ENCODE measurements at places on chromosomes 6 and 20. TPM values are rescaled to one million over a fixed set of nuclear protein-coding genes. Genes with fewer than 3 reads are reported as not detected.

SLC26A8 gene
- not detected for total RNA-seq

DNAH8 gene
- total RNA-seq, result under 0.01 TPM

PROKR2 gene
- not detected for total RNA-seq

RBM24 gene
- total RNA-seq, result 3.3 TPM

NR2E1 gene
- not detected for total RNA-seq

EMILIN3 gene
- total RNA-seq, result not detected

CCN6 gene
- total RNA-seq, result not detected

SFT2D1 gene
- total RNA-seq, result 29.4 TPM

GTPBP2 gene
- 34.1 TPM for total RNA-seq

ZC3H12D gene
- total RNA-seq, result under 0.01 TPM

SNPH gene
- total RNA-seq, result 7.6 TPM

RUNX2 gene
- not detected for total RNA-seq

PCSK2 gene
- total RNA-seq, result not detected

ACOT13 gene
- total RNA-seq, result 6.8 TPM

FAM184A gene
- 0.18 TPM for total RNA-seq

CLPSL2 gene
- total RNA-seq, result not detected

DLK2 gene
- total RNA-seq, result 0.09 TPM

SLC22A2 gene
- not detected for total RNA-seq

FHL5 gene
- not detected for total RNA-seq

PLCB4 gene
- 1.8 TPM for total RNA-seq

ZNF391 gene
- 0.66 TPM for total RNA-seq

POLR1C gene
- total RNA-seq, result 42.1 TPM

HSPA1B gene
- 84.7 TPM for total RNA-seq

NCOA5 gene
- total RNA-seq, result 12.1 TPM

HTR1E gene
- total RNA-seq, result not detected

HAO1 gene
- total RNA-seq, result not detected

SLC17A1 gene
- total RNA-seq, result not detected

DCBLD1 gene
- 37.7 TPM for total RNA-seq

MPIG6B gene
- total RNA-seq, result not detected

IFT52 gene
- 31.3 TPM for total RNA-seq

LINC00237 gene
- not detected for total RNA-seq

RARS2 gene
- total RNA-seq, result 32.7 TPM

CRIP3 gene
- total RNA-seq, result not detected

C20orf141 gene
- not detected for total RNA-seq

PDYN gene
- total RNA-seq, result not detected

BTN1A1 gene
- not detected for total RNA-seq

ZC2HC1B gene
- total RNA-seq, result not detected

RTEL1 gene
- total RNA-seq, result 13.1 TPM

PANK2 gene
- total RNA-seq, result 43.6 TPM

PTCRA gene
- not detected for total RNA-seq

ARFGAP1 gene
- total RNA-seq, result 52.2 TPM

SLX4IP gene
- total RNA-seq, result 4.2 TPM

C2 gene
- total RNA-seq, result 0.19 TPM

OOEP gene
- total RNA-seq, result not detected

ACTL10 gene
- total RNA-seq, result 1.6 TPM

CDH4 gene
- total RNA-seq, result 3.4 TPM

NAA20 gene
- 53.3 TPM for total RNA-seq

TP53INP2 gene
- total RNA-seq, result 2.5 TPM

LTA gene
- not detected for total RNA-seq

C6orf58 gene
- total RNA-seq, result not detected

GOPC gene
- total RNA-seq, result 33.1 TPM

NUDT3 gene
- total RNA-seq, result 21.6 TPM

Measured in endothelial cell of coronary artery (primary cell).